ENCODE measurements at places on chromosomes 13 and 19.

DNA sequence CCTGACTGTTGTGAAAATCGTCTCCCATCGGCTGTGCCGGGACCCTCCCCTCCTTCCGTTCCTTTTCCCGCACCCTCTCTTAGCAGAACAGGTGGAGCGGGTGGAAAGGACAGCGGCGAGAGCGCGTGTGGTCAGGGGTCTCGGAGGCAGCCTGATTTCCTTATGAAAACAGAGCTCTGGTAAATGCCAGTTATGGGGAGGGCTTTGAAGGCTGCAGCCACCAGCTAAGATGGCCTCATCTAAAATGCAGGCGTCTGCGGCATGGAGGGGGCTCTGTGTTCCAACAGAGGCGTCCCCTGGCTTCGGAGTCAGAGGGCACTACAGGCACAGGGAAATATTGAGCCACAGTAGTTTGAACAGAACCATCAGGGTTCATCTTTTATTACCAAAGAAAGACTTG, 93.8 kb upstream of the SOX1 start:
- no peak for DNase-seq

DNA sequence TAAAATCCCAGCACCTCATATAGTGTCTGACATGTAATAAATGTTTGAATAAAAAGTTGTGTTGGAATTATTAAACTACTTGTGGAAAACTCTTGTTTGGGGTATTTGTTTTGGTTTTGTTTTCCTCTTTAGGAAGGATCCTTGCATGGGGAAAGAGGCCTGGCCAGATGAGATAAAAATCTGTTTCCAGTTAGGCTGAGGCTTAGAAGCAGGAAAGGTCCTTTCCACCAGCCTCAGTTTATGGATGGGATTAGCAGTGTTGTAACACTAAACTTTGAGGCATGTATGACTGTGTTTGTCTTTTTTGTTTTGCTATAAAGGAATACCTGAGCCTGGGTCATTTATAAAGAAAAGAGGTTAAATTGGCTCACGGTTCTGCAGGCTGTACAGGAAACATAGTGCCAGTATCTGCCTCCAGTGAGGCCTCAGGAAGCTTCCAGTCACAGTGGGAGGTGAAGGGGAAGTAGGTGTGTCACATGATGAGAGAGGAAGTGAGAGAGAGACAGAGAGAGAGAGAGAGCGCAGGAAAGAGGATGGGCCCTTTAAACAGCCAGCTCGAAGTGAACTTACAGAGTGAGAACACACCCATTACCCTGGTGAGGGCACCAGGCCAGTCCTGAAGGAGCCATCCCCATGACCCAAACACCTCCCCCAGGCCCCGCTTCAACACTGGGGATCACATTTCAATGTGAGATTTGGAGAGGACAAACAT, 21.6 kb downstream of the SPATA13 start:
- no peak for DNase-seq

DNA sequence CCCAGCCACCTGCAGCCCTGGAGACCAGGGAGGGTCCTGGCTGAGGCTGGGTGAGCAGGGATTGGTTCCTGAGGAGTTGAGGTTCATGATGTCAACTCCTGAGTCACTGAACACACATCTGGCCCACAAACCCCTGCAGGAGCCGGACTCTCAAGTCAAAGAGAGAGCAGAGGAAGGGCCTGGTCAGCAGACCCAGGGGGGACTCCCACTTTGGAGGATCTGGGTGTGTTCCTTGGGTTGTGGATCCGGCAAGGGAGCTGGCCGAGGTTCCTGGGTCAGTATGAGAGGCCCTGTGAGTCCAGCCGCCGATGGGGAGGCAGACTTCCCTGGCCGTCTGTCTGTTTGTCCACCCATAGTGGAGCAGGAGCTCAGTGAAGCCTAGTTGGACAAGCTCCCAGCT, 4.0 kb downstream of the SLC7A10 start:
- DNase-seq: no peak

DNA sequence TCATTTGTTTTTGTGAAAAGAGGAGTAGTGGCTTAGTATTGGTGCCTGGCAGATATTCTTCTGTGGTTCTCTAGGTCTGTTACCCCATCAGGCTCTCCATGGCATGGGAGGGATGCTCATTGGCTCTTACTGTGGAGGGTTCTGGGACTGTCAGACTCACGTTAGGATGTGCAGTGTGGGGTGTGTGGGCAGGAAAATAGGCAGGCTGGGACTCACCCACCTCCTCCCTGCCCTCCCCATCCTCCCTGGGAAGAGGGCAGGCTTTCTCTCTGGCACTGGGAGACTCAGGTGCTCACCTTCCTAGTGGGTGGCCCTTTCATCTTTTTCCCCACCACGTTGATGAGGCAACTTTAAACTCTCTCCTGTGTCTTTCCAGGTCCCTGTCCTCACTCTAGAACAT, 44.2 kb downstream of the ZNF536 start:
- DNase-seq: no peak

- DNase-seq: peak; percentile 61
Observed at GRCh38 chr13:108269601-108270328, at the start of gene TNFSF13B. Gene TNFSF13B (plus strand): TSS chr13:108269718. CDS start chr13:108269896, 178 bp downstream.

DNA sequence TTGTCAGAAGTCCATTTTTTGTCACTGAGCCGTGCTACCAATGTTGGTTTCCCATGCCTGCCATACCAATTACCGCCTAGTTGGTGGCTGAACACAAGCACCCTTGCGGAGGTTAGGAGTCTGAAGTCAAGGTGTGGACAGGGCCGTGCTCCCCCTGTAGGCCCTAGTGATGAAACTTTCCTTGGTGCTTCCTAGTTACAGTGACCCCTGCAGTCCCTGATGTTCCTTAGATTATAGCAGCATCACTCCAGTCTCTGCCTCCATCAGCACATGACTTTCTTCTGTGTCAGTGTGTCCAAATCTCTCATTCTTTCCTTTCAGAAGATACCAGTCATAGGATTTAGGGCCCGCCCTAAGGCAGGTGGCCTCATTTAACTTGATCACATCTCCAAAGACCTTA, 99.0 kb downstream of the MYO16 start:
- DNase-seq: no peak

- no peak for DNase-seq
Observed at GRCh38 chr13:50361282-50361681, 346.0 kb downstream of the KCNRG start.

- DNase-seq: no peak
Observed at GRCh38 chr19:52028780-52029123, 573 bp upstream of the ZNF614 start.

Data from cardiac muscle cell (in vitro differentiated cells and primary cell).